ENCODE measurements at places on chromosomes 16 and 17. TPM values are rescaled to one million over a fixed set of nuclear protein-coding genes. Genes with fewer than 3 reads are reported as not detected.

The CIBAR2 gene
- total RNA-seq: not detected

- peaks cover 12% of the 10 kb centered on the region for H3K4me1 ChIP-seq
- DNase-seq: no peak
- H3K36me3 ChIP-seq: no peaks in the 10 kb centered on the region
- no peak overlapping the region for H3K27ac ChIP-seq
These were observed 434 bp upstream of the CPSF4L start for GRCh38 chr17:73261952-73262675.

DNA sequence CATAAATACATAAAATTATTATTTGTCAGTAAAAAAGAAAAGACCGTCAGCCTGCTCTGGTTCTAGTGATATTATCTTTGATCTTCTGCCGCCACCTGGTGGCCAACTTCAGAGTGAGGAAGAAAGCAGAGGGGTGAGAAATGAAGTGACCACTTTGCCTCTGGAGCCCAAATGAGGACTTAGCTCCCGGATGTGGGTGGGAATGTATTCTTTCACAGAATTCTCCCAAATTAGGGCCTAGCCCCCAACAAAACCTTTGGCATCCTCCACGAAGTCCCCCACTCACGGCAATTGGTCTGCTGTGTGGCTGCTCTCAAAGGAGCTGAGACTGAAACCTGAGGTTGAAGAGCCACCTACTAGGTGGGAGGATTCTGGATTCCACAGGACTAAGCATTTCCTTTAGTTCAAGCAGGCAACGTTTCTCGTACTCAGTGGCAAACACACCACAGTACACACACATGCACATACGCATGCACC, 4.9 kb upstream of the ZNF267 start:
- DNase-seq: peak; percentile 82
- H3K36me3 ChIP-seq: no peaks in the 10 kb centered on the region

The ZNRF1 gene
- 43.2 TPM for total RNA-seq

DNA sequence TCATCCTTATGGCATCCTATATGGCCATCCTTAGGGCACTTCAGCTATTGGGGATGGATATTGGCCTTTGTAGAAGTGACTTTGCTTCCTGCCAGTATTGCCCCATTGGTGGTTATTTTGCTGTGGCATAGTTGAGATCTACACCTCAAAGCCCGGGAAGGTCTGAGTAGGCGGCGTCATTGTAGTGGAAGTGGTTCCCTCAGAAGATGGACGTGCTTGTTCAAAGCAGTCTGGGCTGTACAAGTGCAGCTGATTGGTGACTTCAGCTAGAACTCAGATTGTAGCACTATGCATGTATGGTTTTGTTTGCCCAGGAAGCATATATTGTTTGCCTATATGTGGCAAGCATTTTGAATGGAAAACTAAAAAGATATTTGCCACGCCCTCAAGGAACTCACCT, 83.2 kb downstream of the TMC6 start:
- H3K4me1 ChIP-seq: no peaks in the 10 kb centered on the region
- H3K4me3 ChIP-seq: no peak overlapping the region
- no peak for DNase-seq

The CACNA1H gene
- total RNA-seq: 66.1 TPM

DNA sequence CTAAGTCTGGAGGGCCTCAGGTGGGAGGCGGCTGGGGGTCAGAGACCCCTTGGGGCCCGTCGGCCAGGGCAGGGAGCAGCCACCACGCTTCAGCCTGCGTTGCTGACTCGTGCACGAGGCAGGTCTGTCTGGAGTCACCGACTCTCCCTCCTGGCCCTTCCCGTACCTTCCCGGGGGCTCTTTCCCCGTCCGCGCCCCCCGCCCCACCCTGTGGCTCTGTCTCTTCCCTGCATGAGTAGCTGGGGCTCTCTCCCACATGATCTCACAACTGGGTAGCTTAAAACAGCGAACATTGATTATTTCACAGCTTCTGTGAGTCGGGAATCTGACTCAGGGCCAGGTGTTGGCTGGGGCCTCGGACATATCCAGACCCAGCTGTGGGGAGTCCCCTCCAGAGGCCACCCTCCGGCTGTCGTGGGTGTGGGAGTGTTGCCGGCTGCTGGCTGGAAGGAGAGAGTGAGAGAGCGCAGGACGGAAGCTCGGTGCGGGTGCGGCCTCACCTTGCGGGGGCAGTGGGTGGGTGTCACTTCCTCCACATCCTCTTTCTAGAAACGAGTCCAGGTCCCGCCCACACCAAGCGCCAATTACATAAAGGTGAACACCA, 17.3 kb downstream of the BAHCC1 start:
- H3K27ac ChIP-seq: no peak overlapping the region
- no peak overlapping the region for H3K4me3 ChIP-seq
- no peaks in the 10 kb centered on the region for H3K36me3 ChIP-seq
- H3K27me3 ChIP-seq: no peaks in the 10 kb centered on the region

- H3K27ac ChIP-seq: no peak overlapping the region
- no peaks in the 10 kb centered on the region for H3K4me1 ChIP-seq
- DNase-seq: no peak
- H3K4me3 ChIP-seq: no peak overlapping the region
- H3K27me3 ChIP-seq: no peaks in the 10 kb centered on the region
These were observed 44.6 kb upstream of the MAF start for GRCh38 chr16:79644971-79645667.

The CBX4 gene
- 91.6 TPM for total RNA-seq

DNA sequence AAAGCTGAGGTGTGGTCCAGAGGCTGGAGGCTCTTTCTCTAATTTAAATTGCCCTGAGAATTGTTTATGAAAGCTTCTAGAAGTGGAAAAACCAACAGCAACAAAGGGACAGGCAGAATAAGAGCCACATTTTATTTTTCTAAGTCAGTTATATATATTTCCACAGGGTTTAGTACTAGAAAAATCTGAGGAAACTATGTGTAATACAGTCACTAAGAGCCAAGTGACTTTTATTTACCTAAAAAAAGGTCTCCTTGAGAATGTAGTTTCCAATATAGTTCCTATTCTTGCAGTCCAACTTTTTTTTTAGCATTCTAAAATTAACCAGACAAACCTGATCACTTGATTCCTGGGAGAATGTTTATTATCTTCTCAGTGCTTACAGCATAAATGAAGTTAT, 296.6 kb upstream of the MYOCD start:
- no peaks in the 10 kb centered on the region for H3K27me3 ChIP-seq
- H3K27ac ChIP-seq: no peak overlapping the region
- no peak for DNase-seq
- H3K36me3 ChIP-seq: no peaks in the 10 kb centered on the region
- peaks cover 18% of the 10 kb centered on the region for H3K4me1 ChIP-seq
- H3K4me3 ChIP-seq: no peak overlapping the region

GRCh38 chr16:27302126-27302525, 11.6 kb upstream of the IL4R start:
- H3K27ac ChIP-seq: no peak overlapping the region
- H3K4me3 ChIP-seq: no peak overlapping the region
- H3K36me3 ChIP-seq: no peaks in the 10 kb centered on the region

The TBC1D3C gene
- 4.0 TPM for total RNA-seq

The TUBG1 gene
- 159 TPM for total RNA-seq

DNA sequence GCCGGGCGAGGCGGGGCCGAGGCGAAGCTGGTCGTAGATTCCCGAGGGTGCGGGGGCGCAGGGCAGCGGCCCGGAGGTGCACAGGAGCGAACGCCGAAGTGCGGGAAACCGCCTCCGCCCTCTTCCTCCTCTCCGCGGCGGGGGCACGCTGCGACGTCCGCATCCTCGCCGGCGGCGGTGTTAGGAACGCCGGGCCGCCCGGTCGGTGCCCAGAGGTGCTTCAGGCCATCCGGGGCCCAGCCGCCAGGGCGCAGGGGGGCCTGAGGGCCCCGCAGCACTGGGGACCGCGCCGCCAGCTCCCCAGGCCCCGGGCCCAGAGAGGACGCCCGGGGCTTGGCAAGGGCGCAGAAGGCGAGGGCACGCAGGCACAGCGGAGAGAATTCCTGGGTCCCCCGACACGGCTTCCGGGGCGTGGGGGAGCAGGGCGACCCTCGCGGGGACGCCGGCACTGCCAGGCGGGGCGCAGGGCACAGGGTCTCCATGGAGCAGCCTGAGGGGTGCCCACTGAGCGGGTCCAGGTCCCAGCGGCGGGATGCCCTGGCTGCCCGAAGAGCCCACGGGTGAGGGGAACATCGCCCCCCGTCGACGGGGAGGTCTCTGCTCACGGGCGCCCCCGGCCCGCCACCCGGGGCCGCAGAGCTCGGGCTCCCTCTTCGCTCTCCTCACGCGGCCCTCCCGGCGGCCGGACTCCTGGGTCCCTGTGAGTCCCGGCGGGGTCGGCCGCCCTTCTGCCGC, 576 bp downstream of the EPOP start:
- no peak overlapping the region for H3K27ac ChIP-seq
- H3K27me3 ChIP-seq: peaks cover 53% of the 10 kb centered on the region
- peaks cover 11% of the 10 kb centered on the region for H3K4me1 ChIP-seq
- no peak for DNase-seq
- H3K4me3 ChIP-seq: peak overlapping the region; percentile 54

The MPP2 gene
- total RNA-seq: 25.0 TPM

The SCGB1C2 gene
- not detected for total RNA-seq

The ZG16 gene
- not detected for total RNA-seq

The ENPP7 gene
- total RNA-seq: not detected

The POLR2A gene
- 40.7 TPM for total RNA-seq

GRCh38 chr16:68436581-68436980, 11.7 kb downstream of the SMPD3 start:
- no peak overlapping the region for H3K27ac ChIP-seq
- no peaks in the 10 kb centered on the region for H3K4me1 ChIP-seq
- no peak overlapping the region for H3K4me3 ChIP-seq

The TNFSF13 gene
- total RNA-seq: 7.4 TPM

The ATP2C2 gene
- not detected for total RNA-seq

DNA sequence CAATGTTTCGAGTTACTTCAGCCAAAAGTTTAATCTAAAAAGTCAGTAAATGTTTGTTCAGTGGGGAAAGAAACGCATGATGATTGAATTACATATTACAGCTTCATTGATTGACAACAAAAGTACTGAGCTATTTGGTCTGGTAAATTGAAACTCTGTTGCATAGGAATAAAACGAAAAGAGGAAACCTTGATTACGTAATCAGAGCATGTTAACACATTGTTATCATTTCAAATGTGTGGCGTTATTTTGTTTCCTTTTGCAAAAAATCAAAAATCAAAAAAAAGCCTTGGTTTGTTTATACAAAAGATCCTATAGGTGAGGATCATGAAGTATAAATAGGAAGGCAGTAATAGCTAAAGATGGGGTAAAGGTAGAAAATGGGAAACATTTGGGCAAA, 19.5 kb upstream of the CA10 start:
- no peak for DNase-seq
- no peaks in the 10 kb centered on the region for H3K27me3 ChIP-seq
- no peak overlapping the region for H3K4me3 ChIP-seq
- no peaks in the 10 kb centered on the region for H3K4me1 ChIP-seq
- H3K36me3 ChIP-seq: no peaks in the 10 kb centered on the region

DNA sequence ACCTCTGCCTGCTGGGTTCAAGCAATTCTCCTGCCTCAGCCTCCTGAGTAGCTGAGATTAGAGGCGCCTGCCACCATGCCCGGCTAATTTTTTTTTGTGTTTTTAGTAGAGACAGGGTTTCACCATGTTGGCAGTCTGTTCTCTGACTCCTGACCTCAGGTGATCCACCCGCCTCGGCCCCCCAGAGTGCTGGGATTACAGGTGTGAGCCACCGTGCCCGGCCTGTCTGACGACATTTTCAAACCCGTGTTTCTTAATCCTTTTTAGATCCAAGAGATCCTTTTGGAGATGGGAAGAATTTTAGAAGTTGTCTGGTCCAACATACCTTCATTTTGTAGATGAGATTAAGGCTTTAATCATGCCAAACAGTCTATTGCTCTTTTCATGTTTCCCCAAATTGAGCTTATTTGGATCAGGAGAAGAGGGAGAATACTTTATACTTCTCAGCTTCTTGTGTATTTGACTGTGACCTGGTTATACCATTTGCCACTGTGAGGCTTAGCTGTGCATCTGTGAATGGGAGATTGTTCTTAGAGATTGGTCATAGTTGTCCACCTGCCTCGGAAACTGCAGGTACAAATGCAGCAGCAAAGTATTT, 25.8 kb downstream of the USP10 start:
- H3K36me3 ChIP-seq: no peaks in the 10 kb centered on the region
- H3K27ac ChIP-seq: no peak overlapping the region
- H3K4me1 ChIP-seq: peaks cover 37% of the 10 kb centered on the region
- DNase-seq: no peak

The C17orf100 gene
- total RNA-seq: 3.7 TPM

DNA sequence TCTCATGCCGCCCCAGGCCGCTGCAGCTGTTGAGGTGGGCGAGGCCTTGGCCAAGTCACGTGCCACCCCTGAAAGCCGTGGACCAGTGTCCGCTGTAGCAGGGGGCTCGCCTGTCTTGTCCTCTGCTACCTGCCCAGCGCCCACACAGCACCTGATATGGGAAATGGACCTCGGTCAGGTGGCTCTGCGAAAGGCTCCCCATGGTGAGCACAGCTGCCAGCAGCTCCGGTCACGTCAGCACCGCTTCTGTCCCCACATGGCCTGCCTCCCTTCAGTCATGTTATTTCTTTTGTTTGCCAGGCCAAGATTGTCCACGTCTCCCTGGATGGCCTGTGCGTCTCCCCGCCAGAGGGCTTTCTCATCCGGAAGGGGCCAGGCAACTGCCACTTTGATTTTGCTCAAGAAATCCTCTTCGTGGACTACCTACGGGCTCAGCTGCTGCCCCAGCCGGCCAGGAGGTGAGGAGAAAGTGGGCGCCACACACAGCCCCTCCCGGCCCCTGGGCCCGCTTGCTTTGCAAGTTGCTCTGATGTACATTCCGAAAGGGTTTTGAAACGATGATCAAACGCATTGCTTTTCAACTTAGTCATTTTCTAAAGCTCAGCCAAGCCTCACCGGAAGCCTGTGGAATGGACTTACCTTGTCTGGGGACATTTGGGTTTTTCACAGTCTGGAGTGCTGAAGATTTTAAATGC, 219.8 kb downstream of the KATNIP start:
- no peaks in the 10 kb centered on the region for H3K27me3 ChIP-seq
- DNase-seq: peak; percentile 56
- H3K36me3 ChIP-seq: no peaks in the 10 kb centered on the region
- no peaks in the 10 kb centered on the region for H3K4me1 ChIP-seq
- H3K27ac ChIP-seq: no peak overlapping the region

GRCh38 chr16:21990381-21990944, 10.5 kb downstream of the PDZD9 start:
- DNase-seq: no peak
- H3K27ac ChIP-seq: no peak overlapping the region
- H3K27me3 ChIP-seq: no peaks in the 10 kb centered on the region
- no peak overlapping the region for H3K4me3 ChIP-seq
- peaks cover 10% of the 10 kb centered on the region for H3K4me1 ChIP-seq

The KRT25 gene
- total RNA-seq: not detected

The PRSS33 gene
- total RNA-seq: not detected

The MRPL58 gene
- total RNA-seq: 62.9 TPM

The CACNG1 gene
- total RNA-seq: not detected

DNA sequence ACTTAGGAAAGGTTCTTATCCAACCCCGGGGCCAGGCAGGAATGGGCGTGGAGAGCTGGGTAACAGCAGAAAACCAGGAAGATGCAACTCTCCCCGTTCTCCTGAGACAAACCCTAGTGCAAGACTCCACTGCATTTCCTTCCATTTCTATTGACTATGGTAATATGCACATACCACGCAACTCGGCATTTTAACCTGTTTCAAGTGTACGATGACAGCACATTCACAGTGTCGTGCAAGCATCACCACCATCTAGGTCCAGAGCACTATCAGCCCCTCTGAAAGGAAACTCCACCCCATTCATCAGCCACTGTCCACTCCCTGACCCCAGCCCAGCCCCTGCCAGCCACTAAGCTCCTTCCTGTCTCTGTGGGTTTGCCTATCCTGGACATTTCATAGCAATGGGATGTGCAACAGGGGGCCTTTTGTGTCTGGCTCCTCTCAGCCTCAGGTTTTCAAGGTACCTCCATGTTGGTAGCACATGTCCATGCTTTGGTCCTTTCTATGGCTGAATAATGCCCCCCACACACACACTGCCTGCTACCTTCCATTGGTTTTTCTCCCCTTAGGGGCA, 441.9 kb downstream of the SOX9 start:
- peaks cover 10% of the 10 kb centered on the region for H3K4me1 ChIP-seq
- no peaks in the 10 kb centered on the region for H3K36me3 ChIP-seq
- no peak overlapping the region for H3K27ac ChIP-seq

All from cardiac muscle cell (in vitro differentiated cells and primary cell).